Activated CD8-positive, alpha-beta memory T cell treated with anti-CD3 and anti-CD28 coated beads, Interleukin-2, amount 10 ng/mL, durations not matched to agents 7 days and 5 days (primary cell): ENCODE measurements at places on chromosomes 12 and 14. TPM values are rescaled to one million over a fixed set of nuclear protein-coding genes. Genes with fewer than 3 reads are reported as not detected.

Gene OTX2
- not detected for total RNA-seq

Gene PZP
- not detected for total RNA-seq

Gene UBE3B
- 39.0 TPM for total RNA-seq

Gene KSR2
- total RNA-seq: not detected

Gene SLC24A4
- total RNA-seq: not detected

Gene KIAA0586
- 24.1 TPM for total RNA-seq

Gene CCDC197
- not detected for total RNA-seq

Gene HSPB8
- total RNA-seq: not detected

Gene SMOC1
- not detected for total RNA-seq
